ENCODE measurements at places on chromosomes 3 and 15.

DNA sequence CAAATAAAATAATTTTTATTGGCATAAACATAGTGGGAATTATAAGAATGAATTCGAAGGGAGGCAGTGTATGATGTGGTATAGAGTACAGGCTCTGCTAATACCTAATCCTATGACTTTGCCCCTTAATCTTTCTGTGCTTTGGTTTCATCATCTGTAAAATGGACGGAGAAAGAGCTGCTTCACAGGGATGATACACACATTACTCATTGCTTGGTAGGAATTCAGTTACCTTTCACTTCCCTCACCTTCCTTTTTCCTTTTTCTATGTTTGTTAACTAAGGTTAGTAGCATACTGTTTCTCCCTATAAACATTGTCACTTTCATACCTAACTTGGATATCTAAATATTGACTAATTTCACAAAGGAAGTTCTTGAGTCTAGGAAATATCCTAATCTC is 36.2 kb downstream of the LEKR1 start:
- DNase-seq = no peak

DNA sequence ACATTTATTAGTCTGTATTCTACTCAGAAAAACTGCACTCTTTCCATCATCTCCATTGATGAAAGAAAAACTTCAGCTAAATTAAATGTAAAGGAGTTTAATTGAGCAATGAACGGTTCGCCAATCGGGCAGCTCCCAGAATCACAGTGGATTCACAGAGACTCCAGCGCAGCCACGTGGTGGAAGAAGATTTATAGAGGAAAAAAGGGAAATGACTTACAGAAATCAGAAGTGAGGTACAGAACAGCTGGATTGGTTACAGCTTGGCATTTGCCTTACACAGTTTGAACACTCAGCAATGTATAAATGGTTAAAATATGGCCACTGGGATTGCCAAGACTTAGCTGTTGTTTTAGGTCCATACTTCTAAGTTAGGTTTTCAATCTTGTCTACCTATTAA is 2.8 kb upstream of the SUCLG2 start:
- DNase-seq = no peak

- DNase-seq = no peak
These were observed 123.3 kb downstream of the NFKBIZ start for GRCh38 chr3:101972430-101973162.

DNA sequence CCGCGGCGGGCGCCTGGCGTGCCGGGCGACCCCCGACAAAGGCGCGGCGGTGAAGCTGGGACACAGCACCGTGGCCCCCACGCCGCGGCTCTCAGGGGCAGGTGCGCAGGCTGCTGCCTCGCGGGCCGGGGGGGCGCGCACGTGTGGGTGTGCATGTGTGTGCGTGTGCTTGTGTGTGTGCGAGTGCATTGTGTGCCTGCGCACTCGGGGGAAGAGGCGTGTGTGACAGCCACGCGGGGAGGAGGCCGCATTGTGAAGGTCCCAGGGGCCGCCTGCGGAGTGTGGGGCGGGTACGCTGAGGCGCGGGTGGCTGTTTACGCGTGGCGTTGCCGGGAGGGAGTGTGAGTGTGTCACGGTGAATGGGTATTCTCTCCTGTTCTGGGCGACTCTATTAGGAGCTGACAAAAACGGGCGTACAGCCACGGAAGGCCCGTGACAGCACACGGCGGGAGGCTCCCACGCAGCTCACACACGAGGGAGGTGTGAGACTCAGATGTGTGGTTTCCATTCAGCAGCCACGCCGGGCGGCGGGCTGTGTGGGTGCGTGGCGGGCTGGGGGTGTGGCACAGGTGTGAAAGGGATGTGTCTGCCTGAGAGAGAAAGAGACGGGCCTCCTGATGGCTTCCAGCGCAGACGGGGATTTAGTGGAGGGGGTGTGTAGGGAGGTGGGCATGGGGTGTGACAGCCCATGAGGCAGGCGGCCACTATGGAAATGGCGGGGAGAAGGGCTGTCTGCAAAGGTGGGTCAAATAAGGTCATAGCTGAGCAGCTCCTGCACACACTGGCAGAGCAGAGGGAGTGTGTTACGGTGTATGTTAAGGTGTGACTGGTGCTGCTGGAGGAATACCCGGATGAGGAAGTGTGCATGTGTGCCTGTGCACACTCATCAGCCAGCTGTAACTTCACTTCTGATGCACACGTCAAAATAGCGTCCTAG is 750 bp downstream of the PODXL2 start:
- DNase-seq = peak; percentile 33

DNA sequence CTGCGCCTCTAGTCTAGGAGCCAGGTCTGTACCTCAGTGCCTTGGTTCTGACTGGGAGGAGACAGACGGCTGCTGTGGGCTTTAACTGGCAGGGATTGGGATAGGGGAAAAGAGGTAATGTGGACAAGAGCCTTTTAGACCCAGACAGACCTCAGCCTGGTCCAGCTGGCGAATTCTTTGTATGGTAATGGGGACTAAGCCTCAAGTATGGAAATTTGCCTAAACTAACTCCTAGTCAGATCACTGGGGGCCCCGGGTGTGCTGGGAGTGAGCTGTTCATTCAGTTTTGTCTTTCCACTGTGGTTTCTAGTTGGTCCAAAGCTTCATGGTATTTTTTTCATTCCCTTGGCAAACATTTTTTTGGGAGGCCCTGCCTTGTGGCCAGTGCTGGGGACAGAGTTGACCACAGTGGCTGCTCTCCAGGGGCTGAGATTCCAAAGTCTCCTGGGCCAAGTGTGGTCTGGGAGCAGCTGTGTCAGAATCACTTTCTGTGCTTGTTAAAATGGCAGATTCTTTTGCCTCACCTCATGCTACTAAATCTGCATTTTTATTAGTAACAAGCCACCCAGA is 261.4 kb upstream of the C2CD4B start:
- no peak for DNase-seq

DNA sequence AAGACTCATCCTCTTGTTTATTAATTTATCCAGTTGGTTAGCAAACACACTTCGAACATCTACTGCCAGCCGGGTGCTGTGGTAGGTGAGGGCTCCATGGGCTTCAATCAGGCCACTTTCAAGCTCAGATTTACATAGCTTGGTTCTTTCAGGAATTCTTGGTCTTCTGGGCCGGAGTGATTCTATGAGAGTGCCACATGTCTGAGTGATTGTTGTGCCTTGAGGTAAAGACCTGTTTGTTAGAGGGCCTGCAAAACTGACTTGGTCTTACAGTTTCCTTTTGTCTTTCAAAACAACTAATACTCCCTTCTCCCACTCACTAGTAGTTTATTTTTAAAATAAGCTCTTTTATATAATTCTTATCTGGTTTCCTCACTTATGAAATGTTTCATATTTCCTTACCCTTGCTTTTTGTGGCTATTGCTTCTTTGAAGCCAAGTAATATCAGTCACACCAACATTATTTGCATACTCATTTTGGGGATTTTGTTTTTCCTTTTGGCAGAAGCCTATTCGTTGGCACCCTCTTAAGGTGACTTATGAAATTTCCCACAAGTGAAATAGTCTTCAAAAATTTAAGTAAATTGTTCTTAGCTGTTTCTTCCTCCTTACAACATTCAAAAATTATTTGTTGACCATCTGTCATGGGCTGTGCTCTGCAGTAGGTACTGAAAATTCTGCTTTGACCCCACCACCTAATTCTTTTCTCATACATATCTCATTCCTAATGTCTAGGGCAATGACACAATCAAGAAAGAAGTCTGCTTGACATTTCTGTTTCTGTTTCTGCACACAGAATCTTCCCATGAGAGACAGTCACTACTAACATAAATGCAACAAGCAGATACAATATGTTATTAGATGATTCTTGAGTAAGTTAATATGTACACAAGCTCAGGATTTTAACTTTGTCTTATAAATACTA is 120.2 kb downstream of the LRRC28 start:
- no peak for DNase-seq

GRCh38 chr15:101651554-101652097 is 555 bp downstream of the TM2D3 start:
- peak; percentile 62 for DNase-seq

DNA sequence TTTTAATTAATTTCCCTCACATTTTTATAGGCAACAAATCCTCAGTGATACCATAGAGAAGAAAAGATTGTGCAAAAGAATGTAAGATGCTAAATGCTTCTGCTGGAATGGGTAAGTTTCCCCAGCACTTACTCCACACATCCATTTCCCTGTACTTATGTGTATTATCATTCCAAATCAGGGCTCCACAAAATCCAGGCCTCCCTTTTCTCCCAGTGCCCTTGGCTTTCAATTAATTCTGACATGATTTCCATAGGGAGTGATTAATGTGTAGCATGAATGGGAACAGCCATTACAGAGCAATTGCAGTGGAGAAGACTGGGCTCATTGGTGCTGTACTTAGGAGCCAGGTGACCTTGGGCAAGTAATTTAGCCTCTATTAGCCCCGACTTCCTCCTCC is 41.3 kb upstream of the UBE2E1 start:
- DNase-seq = no peak

DNA sequence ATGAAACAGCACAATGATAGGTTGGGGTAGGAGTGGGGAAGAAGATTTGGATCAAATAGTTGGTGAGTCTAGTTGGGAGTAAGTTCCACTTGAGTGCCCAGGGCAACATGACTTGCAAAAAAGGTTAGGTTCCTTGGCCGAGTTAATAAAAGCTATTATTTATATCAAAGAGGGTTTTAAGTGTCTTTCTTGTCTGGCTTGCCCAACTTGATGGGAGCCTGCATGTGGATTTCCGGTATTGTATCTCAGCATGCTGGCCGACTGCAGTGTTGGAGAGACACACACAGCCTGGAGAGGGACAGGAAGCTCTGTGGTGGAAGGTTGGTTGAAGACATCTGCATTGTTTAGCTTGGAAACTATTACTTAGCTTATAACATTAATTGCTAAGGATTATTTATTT is 449.5 kb upstream of the TBL1XR1 start:
- DNase-seq = peak; percentile 29

DNA sequence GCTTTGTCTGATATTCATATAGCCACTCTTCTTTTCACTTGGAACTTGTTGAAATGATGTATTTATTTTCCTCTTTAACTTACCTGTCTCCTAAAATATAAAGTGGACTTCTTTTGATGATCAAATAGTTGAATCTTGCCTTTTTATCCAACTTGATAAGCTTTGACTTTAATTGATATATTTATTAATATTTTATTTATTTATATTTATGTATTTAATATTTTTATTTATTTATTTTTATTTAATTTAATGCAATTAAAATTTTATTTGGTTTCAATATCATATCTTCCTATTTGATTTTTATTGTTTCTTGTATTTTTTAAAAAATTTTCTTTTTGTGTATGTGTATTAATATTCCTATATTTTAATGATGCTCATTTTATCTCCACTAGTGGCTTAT is 555.1 kb upstream of the EPHA6 start:
- DNase-seq = no peak

DNA sequence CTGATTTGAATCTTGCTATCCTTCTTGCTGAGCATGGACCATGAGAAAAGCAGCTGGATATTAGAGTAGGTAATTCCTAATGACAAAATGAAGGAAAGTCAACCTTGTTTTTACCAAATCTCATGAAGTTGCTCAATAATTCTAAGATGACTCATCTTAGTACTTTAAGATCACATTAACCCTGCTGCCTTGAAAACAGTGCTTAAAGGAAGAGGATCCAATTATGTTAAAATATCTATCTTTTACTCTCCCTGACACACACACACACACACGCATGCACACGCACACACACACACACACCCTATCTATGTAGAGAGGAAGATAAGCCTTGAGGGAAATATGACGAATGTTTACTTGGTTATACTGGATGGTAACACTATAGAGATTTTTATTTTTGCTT is 16.0 kb upstream of the MYO1E start:
- DNase-seq = no peak

GRCh38 chr3:178949896-178950295 is 121.7 kb downstream of the ZMAT3 start:
- DNase-seq = no peak

DNA sequence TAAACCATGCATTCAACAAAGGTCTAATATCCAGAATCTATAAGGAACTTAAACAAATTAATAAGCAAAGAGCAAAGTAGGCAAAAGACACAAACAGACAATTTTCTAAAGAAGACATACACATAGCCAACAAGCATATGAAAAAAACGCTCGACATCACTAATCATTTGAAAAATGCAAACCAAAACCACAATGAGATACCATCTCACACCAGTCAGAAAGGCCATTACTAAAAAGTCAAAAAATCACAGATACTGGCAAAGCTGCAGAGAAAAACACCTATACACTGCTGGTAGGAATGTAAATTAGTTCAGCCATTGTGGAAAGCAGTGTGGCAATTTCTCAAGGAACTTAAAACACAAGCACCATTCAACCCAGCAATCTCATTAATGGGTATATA is 53.8 kb downstream of the FSIP1 start:
- DNase-seq = no peak

- peak; percentile 27 for DNase-seq
These were observed at the start of gene GREM1 for GRCh38 chr15:32717426-32718226. Gene GREM1 (plus strand): TSS chr15:32718004. CDS start chr15:32730691, 12,687 bp downstream.

DNA sequence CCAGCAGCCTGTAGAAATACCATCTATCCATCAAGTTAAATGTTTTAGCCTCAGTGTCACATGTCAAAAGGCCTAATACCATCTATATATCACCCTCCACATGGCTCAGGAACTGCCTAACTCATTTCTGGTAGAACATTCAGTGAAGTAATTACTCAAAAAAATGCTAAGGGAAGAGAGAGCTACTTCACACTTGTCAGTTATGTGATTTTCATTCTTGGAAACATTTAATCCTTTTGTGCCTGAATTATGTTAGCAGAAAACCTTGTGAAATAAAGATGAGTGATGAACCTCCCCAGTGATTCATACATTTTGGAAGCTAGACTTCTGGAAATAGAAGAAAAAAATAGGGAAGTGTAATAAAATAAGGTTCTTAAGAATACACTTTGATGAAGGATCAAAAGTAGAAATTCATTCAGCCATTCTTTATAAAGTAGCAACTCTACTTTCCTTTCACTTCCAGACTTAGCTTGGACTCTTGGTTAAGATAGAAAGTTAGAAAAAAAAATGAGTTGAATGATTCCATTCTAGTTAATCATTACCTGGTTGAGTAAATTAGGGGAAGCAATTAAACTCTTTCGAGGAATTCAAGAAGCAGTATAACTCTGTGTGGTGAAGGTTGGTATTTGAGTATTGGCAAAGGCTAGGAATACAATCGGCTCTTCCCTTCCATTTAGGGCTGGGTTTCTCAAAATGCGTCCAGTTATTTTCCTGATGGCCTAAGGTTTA is 3.6 kb downstream of the OTOL1 start:
- no peak for DNase-seq

DNA sequence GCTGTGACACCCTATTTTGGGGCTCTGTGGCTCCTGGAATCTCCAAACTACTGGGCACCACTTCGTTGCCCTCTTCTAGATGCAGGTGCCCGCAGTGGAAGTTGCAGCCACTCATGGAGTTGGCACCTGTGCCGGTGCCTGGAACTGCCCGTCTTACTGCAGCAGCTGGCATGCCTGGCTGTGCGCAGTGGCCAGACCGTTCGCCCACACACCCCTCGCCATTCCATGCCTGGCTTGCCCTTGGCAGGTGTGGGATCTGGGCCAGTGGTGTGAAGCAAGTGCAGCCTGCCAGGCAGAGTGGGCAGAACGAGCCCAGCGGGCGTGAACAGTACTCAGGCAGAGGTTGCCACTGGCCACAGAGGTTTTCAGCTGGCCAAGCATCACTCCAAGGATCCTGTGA is 1286.7 kb downstream of the ROBO1 start:
- no peak for DNase-seq

- no peak for DNase-seq
These were observed 26.6 kb downstream of the USP50 start for GRCh38 chr15:50519740-50520425.

GRCh38 chr3:62019906-62020305 is 353.4 kb downstream of the FEZF2 start:
- DNase-seq = no peak

- DNase-seq = no peak
These were observed 10.1 kb upstream of the CAPN3 start for GRCh38 chr15:42349186-42349585.

GRCh38 chr3:194270627-194271459 is 80.3 kb downstream of the CPN2 start:
- peak; percentile 97 for DNase-seq

Data from Ammon's horn (tissue), 1 donor.